ENCODE measurements at places on chromosomes 3 and 15.

GRCh38 chr3:21042184-21042583, 708.8 kb downstream of the ZNF385D start:
- no peak for DNase-seq

GRCh38 chr3:184739594-184740505, 28.0 kb upstream of the MAGEF1 start:
- DNase-seq: no peak

DNA sequence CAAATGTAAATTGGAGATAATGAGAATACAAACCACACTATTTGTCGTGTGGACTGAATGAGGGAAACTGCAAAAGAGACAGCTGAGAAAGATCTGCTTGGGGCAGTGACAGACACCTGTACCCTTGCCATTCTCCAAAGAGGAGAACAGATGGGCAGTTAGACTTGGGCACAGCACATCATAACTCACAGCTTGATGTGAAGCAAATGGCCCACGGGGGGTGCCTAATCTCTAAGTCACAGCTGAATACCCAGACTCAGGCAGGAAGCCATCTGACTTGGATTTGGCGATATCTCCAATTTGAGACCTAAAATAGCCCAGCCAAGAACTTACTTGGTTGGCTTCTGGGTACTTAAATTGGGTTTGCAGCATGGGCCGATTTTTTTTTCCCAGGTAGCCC, 10.0 kb upstream of the SLC6A11 start:
- DNase-seq: no peak

GRCh38 chr3:157373783-157374182, 62.9 kb upstream of the PTX3 start:
- DNase-seq: no peak

GRCh38 chr3:468172-468571, 271.6 kb downstream of the CHL1 start:
- DNase-seq: no peak
